ENCODE measurements at places on chromosomes 1 and 21.

DNA sequence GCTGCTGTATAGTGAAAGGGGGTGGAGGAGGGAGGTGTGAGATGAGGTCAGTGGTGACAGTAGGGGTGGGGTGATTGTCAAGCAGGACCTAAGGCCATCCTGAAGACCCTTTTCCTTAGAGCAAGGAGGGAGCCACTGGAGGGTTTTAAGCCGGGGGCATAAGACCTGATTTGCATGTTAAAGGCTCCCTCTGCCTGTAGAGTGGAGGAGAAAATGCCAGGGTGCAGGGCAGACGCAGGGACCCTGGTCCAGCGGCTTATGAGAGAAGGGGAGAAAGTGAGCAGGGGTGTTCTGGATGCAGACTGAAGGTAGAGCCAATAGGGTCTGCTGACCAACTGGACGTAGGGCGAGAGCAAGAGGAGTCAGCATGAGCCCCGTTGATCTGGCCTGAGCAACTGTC is 154.1 kb downstream of the TRABD2B start:
- DNase-seq, result no peak

GRCh38 chr1:111516005-111516535 is 12.6 kb upstream of the ADORA3 start:
- DNase-seq, result no peak

- no peak for DNase-seq
Observed at GRCh38 chr1:222946436-222946835, 131.6 kb downstream of the DISP1 start.

DNA sequence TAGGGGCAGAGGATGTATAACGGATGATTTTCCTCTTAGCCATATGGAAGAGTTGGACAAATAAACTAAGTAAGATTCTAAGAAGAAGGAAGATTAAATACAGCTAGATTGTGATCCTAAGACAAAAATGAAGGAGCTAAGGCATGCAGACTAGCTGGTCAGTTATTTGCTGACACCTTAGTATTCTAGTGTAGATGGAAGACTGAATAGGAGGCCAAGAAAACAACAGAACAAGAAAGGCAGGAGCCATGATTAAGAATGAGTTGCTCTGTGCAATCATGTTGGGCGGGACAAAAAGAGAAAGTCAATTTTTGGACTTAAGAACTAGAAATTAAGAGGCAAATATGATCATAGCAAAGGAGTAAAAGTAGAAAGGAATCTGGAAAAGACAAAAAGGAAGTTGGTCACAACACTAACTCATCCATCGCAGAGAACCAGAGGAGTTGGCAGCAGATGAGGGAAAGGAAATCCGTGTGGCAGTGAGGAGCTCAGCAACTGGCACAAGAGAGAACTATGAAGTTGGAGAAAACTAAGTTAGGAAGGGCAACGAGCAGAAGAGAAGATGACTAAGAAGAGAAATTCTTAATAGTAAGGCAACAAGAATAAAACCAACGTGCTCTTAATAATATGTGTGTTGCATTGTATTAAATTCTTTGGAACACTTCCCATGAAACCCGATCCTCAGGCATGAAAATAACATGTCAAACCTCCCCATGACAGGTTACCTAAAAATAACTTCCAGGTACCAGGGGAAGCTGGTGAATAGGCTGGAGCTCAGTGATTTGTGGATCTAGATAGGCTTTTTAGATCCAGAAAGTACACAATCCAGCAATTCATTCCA is 234.4 kb downstream of the LTN1 start:
- no peak for DNase-seq
